Activated CD8-positive, alpha-beta memory T cell treated with anti-CD3 and anti-CD28 coated beads for 24 hours (primary cell): ENCODE measurements at places on chromosomes 12 and 14.

GRCh38 chr14:101352567-101352966 is 208.7 kb upstream of the DIO3 start:
- peak; percentile 17 for DNase-seq

DNA sequence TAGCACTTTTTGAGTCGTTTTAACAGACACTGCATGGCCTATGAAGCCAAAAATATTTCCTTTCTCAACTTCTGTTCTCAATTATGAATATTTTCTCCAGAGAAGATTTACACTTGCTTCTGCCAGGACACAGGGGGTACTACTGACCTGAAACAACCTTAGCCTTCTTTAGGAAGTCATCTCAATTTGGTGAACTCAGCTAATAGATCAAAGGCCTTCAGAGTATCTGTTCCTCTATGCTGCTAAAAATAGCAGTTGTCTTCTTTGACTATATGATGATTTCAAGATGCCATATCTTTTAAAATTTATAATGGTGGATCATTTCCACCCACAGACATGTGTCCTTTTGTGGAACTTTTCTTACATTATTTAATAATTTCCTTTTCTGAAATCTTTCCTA is 14.0 kb upstream of the NDUFA12 start:
- DNase-seq: no peak

DNA sequence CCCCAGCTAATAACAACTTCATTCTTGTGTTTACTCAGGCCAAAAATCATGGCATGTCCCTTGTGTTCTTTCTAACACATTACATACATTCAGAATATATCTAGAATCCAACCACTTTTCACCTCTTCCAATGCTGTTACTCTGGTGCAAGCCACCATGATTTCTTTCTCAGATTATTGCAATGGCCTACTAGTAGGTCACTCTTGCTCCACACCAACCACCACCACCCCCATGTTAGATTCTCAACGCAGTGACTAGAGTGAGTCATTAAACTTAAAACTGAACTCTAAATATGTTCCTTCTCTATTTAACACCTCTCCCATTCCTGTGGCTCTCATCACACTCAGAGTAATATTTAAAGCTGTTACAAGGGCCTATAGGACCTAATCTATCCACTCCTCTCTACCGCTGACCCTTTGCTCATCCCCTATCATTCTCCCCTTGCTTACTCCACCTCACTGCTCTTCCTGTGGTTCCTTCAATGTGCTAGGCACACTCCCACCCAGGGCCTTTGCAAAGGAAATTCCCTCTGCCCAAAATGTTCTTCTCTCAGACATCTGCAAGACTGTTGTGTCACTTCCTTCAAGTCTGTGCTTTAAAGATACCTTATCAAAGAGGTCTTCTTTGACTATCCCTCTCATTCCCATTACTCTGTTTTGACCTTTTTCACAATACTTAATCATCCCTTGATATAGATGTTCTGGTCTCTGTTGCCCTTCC is 6.6 kb downstream of the RTN1 start:
- no peak for DNase-seq

DNA sequence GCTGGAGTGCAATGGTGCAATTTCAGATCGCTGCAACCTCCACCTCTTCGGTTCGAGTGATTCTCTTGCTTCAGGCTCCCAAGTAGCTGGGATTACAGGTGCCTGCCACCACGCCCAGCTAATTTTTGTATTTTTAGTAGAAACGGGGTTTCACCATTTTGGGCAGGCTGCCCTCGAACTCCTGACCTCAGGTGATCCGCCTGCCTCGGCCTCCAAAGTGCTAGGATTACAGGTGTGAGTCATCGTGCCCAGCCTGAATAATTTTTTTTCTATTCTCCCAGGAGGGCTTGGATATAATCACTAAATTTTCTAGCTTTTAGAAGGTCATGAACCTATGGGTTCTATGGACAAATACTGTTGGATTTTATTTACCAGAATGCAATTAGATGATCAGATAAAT is 44.7 kb upstream of the GNPNAT1 start:
- no peak for DNase-seq

DNA sequence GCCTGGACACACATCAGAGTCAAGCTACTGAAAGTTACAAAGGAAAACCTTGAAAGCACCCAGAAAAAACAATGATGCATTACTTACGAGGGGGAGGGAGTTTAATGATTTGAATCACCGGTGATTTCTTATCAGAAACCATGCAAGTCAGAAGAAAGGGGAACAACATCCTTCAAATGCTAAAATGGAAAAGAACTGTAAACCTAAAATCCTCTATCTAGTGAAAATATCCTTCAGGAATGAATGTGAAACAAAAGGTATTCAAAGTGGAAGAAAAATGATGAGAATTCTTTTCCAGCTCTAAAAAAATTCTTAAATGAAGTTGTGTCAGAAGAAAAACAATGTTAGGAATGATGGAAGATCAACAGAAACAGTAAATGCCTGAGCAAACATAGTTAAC is 16.8 kb downstream of the SCAF11 start:
- DNase-seq: no peak

- no peak for DNase-seq
These were observed 41.8 kb downstream of the EML5 start for GRCh38 chr14:88750945-88751344.

DNA sequence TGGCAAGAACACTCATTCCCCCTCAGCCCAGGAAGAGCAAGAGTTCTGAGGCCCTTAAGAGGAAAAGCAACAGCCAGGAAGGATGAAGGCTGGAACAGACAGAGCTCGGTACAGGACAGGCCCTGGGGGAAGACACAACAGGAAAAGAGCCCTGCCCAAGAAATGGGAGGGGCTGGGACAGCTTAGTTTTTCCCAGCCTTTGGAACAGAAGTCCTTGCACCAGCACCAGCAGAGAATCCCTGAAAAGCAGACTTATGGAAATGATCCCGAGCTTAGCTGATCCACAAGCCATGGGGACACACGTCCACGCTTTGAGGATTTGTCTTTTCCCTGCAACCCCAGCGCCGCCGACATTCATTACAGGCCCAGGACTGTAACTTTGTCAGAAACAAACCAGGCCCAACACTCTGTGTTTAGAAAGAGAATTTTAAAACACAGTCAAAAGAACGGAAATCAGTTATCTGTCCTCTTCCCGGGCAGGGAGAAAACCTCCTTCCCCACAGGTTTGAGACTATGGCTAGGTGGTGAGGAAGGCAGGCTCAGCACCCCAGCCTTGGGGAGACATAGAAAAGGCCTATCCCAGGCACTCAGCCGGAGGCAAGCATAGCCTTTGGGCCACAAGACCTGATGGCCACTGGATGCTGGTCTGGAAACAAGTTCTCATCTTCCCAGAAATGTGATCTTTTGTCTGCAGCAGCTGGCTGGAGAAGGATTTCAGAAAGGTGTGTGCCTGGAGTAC is 4.0 kb upstream of the AVIL start:
- no peak for DNase-seq

- no peak for DNase-seq
These were observed 53.8 kb downstream of the MOK start for GRCh38 chr14:102251161-102251560.

DNA sequence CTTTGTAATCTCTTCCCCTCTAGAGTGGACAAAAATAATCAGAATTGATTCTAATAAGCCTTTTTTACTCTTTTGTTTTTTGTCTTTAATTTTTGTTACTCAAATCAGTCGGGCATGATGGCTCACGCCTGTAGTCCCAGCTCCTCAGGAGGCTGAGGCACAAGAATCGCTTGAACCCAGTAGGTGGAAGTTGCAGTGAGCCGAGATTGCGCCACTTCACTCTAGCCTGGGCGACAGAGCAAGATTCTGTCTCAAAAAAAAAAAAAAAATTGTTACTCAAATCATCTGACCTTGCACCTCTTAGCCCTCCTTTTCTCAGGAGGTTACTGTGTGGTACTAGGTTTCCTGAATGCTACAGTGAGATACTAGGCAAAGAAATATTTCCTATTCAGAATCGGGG is 280.6 kb downstream of the PDZRN4 start:
- DNase-seq: no peak

- DNase-seq: no peak
These were observed 6.5 kb downstream of the XRCC3 start for GRCh38 chr14:103708750-103709187.

DNA sequence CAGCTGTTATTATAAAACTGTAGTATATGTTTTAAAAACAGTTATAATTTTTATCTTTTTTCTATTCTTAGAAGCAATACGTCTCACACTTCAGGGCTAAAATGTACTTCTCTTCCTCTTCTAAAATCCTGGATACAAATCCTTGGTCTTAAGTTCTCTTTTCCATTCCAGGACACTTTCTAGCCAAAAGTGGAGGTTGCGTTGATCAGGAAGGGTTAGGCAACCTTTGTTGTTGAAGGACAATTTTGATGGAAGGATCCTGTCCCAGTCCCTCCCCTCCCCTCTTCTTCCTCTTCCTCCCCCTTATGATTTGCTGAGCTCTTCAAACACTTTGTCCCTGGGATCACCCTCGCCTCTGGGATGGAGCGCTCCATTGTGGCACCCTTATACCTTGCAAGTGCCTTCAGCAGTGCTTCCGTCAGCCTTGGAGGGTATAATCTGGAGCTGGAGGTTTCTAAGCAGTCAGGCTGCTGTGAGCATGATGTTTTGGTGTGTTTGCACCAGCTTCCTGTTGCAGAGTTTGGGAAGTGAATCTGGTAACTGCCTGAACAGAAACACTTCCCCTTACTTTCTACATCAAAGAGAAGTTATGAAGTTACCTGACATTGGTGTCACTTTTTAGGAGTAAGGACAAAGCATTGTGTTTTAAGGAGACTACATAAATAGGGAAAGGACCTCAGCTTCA is 87.4 kb upstream of the SLC38A2 start:
- no peak for DNase-seq

- DNase-seq: peak; percentile 60
These were observed 94.7 kb downstream of the SLC2A13 start for GRCh38 chr12:40010899-40011774.

GRCh38 chr12:20375560-20375959 is 7.2 kb downstream of the PDE3A start:
- no peak for DNase-seq

DNA sequence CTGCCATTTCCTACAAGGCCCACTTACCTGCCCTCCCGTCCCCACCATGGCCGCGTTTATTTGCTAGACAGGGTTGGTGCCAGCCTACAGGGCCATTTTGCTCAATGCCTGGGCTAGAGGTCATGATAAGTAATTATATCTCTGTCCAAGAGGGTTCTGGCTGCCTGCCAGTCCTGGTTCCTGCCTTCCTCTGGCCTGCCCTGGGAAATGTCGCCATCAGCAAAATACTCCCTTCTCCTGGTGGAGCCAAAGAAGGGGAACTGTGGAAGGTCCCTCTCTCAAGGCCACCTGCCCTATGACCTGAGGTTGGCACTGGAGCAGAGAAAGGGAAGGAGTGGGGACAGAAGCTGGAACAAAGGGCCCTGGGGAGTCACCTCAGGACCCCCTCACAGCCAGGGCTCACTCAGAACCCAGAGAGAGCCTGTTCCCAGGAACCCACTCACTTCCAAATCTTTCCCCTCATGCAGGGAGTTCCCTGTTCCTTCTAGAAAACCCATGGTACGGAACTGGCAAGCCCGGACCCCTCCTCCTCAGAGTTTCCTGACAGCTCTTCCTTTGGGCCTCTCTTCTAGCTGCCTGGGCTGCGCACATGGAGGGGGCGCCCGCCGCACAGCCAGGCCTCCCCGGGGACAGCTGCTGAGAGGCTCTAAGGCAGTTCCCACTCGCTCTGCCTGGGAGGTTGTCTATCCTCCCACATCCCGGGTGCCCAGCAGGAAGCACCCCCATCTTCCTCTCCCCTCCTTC is 280.5 kb downstream of the DPF3 start:
- peak; percentile 40 for DNase-seq

GRCh38 chr12:45981075-45981837 is 9.1 kb downstream of the SCAF11 start:
- DNase-seq: no peak

DNA sequence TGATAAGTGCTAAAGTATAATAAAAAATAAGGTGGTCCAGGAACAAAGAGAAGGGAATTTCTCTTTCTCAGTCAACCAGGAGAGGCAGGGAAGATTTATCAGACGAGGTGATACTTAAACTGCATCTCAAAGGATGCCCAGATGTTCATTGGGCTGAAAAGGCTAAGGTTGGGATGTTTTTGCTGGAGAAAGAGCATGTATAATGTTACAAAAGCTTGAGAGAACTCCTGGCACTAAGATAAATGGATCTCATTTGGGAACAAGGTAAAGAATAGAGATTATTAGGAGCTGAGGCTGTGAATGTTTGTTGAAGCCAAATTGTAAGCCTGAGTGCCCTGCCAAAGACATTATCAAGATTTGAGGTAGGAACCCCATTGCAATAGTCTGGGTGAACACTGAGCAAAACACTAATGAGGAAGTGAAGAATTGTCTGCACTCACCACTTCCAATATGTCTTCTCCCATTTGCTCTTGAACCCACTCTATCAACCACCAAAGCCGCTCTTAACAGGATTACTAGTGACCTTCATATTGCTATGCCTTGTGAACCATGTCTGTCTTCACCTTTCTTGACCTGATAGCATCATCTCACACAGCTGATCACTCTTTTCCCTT is 149.0 kb upstream of the ARID2 start:
- DNase-seq: no peak

- DNase-seq: no peak
These were observed 743 bp downstream of the NDUFA12 start for GRCh38 chr12:95002754-95003153.

GRCh38 chr12:121240484-121241101 is 30.7 kb downstream of the P2RX4 start:
- peak; percentile 91 for DNase-seq

- DNase-seq: peak; percentile 75
These were observed 1.5 kb downstream of the CRIP1 start for GRCh38 chr14:105487986-105488777.

DNA sequence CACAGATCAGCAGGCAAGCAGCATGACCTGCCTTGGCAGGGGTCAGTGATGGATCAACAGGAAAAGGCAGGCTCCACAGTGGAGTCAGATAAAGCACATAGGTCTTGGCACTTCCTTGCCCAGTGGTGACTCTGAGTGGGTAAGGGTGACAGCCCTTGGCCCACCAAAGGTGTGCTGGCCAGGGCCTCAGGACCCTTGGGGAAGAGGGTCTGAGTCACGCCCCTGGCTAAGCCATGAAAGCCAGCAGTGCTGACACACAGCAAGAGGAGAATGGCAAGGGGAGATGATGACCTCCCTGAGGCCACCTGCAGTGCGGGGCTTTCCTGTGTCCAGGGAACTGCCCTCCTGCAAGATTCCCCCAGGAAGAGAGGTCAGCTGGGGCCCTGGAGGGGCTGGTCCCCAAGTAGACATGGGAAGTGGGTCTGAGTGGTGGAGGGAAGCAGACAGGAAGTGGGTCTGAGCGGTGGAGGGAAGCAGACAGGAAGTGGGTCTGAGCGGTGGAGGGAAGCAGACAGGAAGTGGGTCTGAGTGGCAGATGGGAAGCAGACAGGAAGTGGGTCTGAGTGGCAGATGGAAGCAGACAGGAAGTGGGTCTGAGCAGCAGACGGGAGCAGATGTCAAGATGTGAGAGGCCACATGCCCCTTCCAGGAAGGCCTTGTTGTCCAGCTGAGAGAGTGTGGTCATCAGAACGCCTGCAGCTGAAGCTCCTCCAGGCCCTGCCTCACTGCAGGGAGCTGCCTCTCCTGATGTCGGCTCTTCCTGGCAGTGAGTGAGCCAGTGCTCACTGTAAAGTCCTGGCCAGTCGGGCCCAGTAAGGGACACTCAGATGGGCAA is 34.8 kb downstream of the DIO3 start:
- peak; percentile 82 for DNase-seq
